G401 (cell line): ENCODE measurements at places on chromosomes 13 and 19.

- no peak for DNase-seq
Measured at GRCh38 chr19:10654610-10655456, 687 bp downstream of the ILF3 start.

DNA sequence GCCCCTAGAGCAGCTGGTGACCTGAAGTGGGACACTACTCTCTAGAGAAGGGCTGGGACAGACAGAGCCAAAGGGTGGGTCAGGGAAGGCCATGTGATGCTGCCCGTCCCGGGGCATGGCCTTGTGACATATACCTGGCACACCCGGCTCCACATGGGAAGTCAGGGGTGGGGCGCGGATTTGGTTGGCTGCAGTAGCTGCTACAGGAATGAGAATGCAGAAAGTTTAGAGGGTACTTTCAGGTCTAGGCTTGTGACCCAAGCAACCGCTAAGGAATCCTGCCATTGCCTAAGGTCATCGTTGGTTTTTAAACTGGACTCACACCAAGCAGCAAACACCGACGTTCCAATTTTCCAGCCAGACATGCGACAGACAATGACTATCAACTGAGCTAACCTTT is 25.9 kb downstream of the RCBTB2 start:
- DNase-seq = no peak

DNA sequence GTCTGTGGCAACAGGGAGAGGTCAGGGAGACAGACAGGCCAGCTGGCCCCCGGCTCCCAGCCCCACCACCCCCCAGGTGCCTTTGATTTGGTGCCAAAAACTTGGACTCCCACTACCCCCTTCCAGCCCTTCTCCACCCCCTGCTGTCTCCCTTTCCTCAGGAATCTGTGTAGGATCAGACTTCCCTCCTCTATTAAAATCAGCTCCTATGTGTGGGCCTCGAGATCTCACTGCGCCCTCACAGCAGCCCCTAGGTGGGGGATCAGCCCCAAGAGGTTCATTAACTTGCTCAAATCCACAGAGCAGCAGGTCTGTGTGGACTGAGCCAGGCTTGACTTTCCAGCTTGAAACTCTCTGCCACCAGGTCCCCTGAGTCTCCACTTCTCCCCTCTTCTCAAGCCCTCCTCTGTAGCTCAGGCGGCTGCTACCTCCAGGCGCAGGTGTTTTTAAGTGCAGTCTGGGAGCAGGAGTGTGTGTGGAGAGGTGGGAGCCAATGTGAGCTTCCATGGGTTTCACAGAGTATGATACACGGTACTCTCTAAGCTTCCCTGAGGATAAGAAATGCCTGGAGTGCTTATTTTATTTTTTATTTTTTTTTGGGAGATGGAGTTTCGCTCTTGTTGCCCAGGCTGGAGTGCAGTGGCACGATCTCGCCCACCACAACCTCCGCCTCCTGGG is 1.7 kb downstream of the GAPDHS start:
- DNase-seq = no peak

DNA sequence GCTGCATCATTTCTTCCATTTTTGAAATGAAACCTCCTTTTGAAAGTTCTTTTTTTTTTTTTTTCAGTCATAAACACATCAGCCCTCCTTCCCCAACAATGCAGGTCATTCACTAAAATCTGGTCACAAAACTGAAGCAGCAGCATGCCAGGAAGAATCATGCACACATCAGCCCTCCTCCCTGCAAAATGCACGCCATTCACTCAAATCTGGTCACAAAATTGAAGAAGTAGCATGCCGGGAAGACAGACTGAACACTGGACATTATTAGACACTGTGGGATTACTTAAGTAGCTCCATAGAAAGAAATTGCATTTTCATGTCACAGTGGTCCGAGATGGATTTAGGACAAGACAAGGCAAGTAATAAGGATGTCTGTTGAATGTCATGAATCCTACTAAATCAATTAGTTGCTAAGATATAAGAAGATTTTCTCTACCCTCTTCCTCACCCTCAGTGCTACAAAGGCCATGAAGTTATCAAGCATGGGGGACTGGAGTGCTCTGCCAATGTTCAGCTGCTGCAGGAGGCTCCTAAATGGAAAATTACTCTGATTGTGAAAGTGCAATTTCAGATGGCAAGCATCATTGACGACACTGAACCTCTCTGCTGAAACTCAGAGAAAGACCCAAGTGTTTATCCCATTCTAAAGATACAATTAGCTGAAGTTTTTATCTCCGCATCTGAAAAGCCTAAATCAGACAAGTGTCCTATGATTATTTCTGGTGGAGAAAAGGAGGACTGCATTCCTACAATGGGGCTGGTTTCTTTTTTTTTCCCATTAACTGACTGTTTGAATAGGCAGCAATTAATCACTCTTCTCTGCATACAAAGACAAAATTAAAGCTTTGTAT is 913.2 kb downstream of the DIAPH3 start:
- DNase-seq = no peak

DNA sequence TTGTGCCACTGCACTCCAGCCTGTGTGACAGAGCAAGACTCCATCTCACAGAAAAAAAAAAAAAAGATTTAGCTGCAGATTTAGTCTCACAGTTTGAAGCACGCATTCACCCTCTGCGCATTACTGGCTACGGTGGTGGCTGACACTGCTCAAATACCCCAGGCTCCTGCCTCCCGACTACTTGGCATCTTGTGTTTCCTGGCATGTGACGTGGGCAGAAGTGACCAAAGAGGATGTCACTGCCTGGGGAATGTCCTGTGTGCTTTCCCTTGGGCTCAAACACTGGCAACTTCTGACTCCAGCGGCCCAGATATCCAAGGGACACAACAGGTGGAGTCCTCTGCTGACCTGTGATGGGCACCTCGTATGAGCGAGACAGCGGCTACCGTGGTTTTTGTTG is 24.7 kb upstream of the EIF3G start:
- no peak for DNase-seq

DNA sequence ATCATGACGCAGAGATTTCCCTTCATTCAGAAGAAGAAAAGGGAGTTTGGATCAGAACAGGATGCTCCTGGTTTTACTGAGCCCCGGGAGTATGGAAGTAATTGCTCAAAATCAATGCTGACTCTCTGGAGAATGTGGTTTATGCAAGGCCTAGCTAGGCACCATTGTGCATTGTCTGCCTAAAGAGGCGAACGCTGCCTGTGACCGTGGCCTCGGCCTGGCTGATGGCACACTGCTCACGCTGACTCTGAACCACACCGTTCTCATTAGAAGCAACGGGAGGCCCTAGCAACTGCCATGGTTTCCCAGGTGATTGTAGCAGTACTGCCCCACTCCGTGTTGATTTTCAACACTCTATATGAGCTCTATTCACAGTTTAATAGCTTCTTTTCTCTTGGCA is 41.7 kb upstream of the UBL3 start:
- peak; percentile 68 for DNase-seq

DNA sequence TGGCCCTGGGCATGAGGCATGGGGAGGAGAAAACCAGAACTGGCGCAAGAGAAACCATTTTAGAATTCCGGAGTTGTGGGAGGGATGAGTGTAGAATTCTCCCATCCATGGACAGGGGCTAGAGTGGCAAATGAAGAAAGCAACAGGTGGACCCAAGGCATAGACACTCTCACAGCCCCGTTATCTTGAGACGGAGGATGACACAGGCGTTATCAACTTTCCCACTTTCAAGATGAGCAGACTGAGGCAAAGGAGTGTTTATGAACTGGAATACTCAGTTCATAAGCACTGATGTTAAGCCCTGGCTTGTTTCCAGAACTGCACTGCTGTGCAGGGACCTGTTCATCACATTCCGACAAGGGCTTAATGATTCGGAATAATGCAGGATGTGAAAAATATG is 1.1 kb upstream of the GTF3A start:
- DNase-seq = peak; percentile 8

- DNase-seq = no peak
Measured at GRCh38 chr19:8366121-8366581, 2.2 kb downstream of the ANGPTL4 start.

DNA sequence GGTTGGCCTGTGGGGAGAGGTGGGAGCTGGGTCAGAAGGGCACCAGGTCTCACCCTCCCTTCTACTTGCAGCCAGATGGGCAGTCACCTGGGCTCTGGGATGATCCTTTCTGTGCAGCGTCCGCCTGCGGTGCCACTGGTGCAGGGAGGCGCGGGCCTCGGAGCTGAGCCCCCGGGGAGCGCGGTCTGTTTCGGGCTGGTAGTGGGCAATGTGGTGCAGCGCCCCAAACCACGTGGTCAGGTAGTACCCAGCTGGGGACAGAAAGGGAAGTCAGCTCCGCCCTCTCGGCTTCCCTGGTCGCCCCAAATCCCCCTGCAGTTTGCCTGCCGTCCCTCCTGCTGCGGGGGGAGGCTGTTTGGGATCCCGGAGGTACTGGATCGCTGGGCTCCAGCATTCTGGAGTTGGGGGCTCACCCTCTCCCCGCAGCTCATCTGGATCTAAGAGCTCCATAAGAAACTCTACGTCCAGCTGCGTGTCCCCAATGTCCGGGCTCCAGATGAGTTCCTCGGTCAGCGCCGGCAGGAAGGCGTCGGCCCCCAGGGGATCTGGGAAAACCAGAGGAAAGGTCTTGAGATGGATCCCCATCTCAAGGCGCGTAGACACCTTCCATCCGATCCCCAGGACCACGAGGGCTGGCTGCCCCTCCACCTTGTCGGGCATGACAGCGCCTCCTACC is 8.8 kb downstream of the RINL start:
- peak; percentile 35 for DNase-seq

GRCh38 chr13:111291908-111292307 is 28.5 kb upstream of the TEX29 start:
- no peak for DNase-seq

DNA sequence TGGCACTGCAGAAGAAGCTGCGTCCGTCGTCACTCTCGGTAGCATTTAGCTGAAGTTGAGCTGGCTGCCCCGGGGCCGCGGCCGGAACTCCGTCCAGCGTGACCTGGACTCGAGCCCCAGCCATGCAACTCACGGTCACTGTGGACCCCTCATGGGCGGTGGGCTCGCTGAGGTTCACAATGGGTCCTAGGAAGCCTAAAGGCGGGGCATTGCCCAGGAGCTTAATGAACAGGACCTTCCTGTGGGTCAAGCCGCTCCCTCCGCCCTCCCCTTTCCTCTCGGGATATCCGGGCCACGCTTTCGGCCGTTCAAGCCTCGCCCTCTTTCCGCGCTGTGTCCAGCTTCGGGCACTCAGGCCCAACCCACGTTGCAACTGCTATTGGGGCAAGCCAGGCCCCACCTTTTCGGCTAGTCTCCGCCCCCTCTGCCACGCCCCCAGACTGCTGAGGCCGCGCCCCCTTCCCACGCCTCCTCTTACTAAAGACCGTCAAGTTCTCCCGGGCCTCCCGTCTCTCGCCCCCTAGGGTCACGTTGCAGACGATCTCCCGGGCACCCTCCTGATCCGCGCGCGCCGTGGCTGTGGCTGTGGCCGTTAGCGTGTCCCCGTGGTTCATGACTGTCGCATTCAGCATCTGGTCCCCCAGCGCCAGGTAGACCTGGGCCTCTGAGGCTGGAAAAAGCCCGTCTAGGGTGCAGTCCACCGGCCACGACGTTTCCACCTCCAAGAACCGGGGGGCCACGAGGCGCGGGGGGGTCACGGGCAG is 1.4 kb upstream of the RAVER1 start:
- peak; percentile 72 for DNase-seq

DNA sequence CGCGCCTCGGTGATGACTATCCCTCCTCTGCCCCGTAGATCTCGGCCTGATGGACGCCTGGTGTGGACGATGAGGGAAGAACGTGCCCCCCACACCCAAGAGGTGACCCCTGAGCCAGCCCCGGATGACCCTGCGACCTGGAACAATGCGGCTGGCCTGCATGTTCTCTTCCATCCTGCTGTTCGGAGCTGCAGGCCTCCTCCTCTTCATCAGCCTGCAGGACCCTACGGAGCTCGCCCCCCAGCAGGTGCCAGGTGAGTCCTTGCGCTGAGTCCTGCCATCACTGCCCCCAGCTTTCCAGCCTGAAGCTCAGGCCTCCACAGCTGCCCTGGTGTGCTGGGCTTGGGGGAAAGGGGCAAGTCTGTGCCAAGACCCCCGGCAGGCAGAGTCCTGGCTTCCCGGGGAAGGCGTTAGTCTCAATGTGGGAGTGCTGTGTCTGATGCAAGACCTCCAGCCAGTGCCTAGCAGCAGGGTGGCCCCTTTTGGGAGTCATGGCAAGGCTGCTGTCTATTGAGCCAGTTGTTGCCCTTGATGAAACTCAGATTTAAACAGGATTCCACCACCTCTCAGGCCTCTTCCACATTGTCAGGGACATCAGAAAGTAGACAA is 67.5 kb downstream of the CHST8 start:
- no peak for DNase-seq

GRCh38 chr13:48831248-48831647 is 144.5 kb upstream of the FNDC3A start:
- no peak for DNase-seq

- DNase-seq = peak; percentile 47
Measured at GRCh38 chr19:30647891-30648720, 275.9 kb downstream of the ZNF536 start.

DNA sequence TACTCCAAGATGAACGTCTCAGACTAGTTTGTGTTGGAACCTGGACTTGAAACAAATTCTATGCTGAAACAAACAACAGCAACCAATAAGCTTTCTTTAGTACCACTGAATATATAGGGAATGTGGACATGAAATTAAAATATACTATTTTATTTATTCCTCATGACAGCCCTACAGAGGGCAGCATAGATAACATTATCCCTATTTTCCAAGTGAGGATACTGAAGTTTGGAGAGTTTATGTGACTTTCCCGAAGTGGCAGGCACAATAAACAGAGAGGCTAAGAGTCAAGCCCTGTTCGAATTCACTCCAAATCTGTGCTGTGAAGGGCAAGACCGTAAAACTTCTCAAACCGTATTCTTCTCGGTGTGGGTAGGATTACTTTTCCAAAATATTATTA is 509.9 kb upstream of the GPC6 start:
- no peak for DNase-seq

GRCh38 chr13:27421101-27421871 is 3.1 kb upstream of the GTF3A start:
- DNase-seq = no peak

GRCh38 chr13:51551416-51551815 is 32.8 kb upstream of the WDFY2 start:
- DNase-seq = no peak

DNA sequence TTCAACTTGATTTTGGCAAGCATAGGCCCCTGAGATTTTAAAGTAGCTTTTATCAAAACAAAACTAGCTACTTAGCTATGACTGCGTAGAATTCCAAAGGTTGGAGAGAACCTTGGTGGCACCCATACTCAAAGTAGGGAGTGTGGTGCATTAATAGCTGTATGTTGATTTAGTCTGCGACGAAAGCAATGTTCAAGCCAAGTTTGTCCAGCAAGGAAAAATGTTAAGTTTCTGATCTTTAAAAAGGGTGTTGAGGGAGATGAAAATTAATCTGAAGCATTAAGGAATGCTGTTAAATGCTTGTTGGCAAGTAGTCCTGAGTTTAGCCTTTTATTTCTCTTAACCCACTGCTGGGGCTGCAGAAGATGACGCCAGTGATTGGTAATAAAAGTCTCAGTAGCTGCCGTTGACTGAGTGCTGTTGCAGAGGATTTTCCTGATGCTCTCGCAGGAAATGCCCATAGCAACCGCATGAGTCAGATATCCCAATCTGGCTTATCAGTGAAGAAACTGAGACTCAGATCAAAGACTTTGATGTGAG is 75.9 kb upstream of the RNF113B start:
- DNase-seq = no peak

GRCh38 chr13:31311921-31312320 is 112.1 kb downstream of the B3GLCT start:
- DNase-seq = no peak
